ENCODE measurements at places on chromosomes 1 and 21.

GRCh38 chr1:1427106-1427819 lies 6.2 kb upstream of the ANKRD65 start:
- no peak for DNase-seq

GRCh38 chr1:49842596-49842995 lies 181.2 kb downstream of the AGBL4 start:
- no peak for DNase-seq

DNA sequence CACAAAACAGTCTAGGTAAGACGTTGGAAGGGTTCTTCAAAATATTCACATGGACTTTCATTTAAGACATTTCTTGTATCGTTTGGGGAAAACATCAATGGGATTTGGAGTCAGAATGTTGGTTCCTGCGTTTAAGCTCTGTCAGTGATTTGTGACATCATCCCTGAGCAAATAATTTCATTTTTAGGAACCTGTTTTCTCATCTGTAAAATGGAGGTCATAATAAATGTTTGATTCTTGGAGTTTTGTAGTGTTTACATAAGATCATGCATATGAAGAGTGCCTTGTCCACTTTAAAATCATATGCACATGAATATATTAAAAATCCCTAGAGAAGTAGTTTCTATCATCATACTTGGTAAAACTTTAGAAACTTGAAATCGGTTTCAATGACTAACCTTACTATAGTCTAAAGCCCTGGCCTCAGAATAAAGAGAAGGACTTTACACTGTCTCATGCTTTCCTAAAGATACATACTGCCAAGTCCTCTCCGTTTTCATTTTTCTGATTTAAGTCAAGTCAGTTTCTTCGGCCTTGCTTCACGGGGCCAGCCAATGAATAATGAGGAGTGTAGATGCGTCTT lies 178.4 kb downstream of the ADSS2 start:
- no peak for DNase-seq

- DNase-seq: no peak
These were observed 164.5 kb upstream of the UBE2U start for GRCh38 chr1:64038965-64039364.

DNA sequence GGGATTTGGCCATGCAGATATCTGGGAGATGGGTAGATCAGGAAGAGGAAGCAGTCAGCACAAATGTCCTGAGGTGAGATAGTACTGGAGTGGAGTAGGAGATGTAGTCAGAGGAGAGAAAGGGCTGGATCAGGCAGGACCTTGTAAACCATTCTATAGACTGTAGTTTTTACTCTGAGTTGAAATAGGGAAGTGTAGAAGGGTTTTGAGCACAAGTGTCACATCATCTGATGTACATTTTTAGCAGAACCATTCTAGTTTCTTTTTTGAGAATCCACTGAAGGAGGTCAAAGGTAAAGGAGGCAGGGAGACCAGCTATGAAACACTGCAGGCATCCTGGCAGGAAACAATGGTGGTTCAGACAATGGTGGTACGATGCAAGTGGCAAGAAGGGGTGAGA lies 194.6 kb upstream of the RRP15 start:
- DNase-seq: no peak

GRCh38 chr1:46607345-46608130 lies 3.5 kb upstream of the MKNK1 start:
- no peak for DNase-seq

DNA sequence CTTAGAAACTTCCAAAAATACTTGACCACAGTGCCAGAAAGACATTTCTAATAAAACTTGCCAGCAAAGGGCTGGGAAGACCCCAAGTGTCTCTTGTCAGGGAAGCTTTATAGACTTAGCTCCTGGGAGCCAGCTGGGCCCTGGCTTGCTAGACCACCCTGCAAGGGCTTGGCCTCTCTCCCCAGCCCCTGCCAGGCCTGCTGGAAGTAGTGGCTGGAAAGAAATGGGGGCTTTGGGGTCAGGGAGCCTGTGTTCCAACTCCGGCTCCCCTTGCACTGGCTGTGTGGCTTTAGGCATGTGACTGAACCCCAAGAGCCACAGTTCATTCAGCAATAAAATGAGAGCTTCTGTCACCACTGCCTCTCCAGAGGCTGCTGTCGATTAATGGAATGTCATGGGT lies 31.1 kb downstream of the H3-3A start:
- no peak for DNase-seq

- DNase-seq: no peak
These were observed 566.1 kb downstream of the PTPRU start for GRCh38 chr1:29802181-29803068.

DNA sequence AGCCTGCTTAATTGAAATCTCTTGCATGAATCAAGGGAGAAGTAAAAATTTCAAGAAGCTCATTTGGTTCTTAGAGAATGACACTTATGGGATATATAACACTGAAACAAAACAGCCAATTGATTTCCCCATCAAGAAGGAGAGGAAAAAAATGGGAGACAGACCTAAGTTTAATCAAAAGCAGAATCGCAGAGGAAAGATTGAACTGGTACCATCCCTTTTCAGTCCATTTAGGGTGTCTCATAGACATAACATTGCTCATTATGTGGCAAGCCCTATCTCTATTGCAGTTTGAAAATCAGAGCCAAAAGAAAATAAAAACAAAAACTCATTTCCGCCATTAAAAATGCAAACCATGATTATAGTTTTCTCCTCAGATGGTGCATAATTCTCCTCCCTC lies 119.6 kb downstream of the AK5 start:
- no peak for DNase-seq

DNA sequence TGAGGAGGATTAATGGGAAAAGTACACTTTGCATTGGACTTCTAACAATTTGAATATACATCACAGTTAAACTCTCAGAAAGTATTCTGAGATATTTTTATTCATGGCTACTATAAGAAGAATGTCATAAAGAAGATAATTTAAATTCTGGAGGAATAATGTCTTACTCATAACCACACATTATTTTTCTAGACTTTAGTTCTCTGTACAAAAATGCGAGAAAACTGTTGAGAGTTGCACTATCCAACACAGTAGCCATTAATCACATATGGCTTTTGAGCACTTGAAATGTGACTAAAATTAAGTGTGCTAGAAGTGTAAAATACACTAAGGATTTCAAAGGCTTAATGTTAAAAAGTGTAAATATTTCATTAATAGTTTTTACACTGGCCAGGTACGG lies 53.8 kb downstream of the CRB1 start:
- no peak for DNase-seq

DNA sequence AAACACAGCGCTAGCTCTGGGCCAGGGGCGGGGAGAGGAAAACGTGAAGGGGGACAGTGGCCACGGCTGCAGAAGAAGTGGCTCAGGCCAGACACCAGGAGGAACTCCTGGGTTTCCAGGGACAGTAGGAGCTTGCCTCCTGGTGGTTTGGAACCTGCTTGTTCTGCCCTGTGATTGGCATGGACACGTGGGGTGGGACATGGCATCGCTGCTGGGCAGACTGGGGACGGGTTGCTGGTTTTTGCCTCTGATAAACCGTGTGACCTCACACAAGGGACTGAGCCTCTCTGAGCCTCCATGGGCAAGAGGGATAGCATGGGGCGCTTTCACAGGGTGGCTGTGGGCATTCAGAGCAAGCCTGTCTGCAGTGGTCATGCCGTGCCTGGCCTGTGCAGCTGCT lies 7.5 kb upstream of the PLCH2 start:
- no peak for DNase-seq

DNA sequence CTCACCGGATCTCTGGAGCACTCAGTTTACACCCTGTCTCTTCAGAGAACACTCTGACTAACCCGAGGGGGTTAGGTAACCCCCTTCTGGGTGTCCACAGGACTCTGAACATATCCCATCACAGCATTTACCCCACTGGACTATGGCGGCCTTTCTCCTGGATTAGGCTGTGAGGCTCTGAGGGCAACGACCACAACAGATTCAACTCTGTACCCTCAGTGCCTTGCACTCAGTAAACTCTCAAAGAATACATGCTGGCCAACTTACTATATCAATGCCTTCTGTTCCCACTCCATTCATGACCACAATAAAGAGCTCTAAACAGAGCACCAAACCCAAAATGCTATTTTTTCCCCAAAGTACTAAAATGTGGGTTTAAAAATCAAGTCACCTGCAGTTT lies 5.4 kb downstream of the MECR start:
- no peak for DNase-seq

GRCh38 chr1:62212411-62212810 lies 17.8 kb downstream of the L1TD1 start:
- no peak for DNase-seq

DNA sequence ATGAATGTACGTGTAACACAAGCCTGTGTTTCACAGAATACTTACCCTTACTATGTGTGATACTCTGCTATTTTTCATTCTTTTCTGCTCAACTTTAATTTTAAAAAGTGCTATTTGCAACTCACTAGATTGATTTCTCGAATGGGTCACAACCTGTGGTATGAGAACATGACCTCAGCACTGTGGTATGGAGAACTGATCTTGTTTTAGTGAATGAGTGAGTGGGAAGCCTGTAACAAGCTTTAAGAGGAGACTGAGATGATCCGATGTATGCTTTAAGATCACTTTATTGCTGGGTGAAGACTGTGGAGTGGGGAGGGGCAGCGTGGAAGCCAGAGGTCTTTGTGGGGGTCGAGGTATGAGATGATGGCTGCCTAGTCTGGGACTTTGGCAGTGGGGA lies 21.6 kb downstream of the MECR start:
- DNase-seq: no peak

DNA sequence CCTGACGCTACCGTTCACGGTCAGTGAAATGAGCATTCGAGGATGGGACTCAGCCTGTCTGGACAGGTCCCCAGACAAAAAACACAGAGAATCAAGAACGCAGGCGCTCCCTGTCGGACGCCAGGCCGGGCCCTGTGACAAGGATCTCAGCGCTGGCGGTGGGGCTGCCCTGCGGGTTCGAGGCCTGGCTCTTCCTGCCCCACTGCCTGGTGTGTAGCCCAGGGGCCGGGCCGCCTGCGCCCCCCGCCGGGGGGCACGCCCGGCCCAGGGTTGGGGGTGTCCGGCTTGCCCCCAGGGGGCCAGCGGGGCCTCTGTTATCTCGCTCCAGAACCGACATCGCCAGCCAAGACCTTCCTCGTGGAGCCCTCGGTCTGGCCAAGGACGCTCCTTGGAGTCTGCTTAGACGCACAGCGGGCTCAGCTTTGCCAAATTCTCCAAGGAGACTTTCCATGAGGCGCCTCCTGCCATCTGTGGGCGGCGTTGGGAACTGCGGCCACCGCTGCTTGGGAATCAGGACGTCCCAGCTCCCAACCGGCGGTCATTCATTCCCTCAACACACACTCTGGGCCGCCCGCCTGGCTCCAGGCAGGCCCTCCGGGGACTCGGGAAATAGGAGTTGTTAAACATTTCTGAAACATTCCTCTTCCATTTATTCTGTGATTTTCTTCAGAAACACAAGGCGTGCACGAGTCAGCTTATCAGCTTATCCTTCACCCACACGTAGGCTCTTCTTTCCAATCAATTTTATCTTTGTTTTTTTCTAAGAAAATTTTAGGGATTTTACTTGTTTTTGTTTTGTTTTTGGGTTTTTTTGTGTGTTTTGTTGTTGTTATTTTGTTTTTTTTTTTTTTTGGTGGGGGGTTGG lies 11.3 kb upstream of the RIPK4 start:
- peak; percentile 43 for DNase-seq

All from NCI-H526 treated with DMSO at 0.1 percent for 48 hours (cell line).